ENCODE measurements at places on chromosomes 4 and X. TPM values are rescaled to one million over a fixed set of nuclear protein-coding genes. Genes with fewer than 3 reads are reported as not detected.

- DNase-seq = no peak
These were observed 115.1 kb upstream of the GPM6A start for GRCh38 chr4:175927121-175927520.

GRCh38 chrX:15202454-15203177 is 67.3 kb downstream of the ASB9 start:
- no peak for DNase-seq

DNA sequence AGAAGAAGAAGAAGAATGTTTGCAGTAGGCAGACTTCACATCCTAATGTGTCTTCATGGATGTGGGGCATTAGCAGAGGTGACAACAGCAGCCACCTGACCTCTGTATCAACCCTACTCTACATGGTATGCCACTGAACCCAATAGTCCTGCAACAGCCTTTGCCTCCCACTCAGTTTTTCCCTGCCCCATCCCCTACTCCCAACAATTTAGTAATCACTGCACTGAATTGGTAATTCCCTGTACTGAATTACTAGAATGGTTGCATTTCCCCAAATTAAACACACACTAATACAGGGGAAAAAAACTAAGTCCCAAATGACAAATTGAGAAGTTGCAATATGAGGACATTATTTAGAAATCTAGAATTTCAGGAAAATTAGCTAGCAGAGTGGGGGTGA is 31.4 kb upstream of the FAM241A start:
- no peak for DNase-seq

The GLOD5 gene
- 0.27 TPM for total RNA-seq

GRCh38 chr4:179097741-179098140 is 1655.5 kb upstream of the AGA start:
- peak; percentile 52 for DNase-seq

DNA sequence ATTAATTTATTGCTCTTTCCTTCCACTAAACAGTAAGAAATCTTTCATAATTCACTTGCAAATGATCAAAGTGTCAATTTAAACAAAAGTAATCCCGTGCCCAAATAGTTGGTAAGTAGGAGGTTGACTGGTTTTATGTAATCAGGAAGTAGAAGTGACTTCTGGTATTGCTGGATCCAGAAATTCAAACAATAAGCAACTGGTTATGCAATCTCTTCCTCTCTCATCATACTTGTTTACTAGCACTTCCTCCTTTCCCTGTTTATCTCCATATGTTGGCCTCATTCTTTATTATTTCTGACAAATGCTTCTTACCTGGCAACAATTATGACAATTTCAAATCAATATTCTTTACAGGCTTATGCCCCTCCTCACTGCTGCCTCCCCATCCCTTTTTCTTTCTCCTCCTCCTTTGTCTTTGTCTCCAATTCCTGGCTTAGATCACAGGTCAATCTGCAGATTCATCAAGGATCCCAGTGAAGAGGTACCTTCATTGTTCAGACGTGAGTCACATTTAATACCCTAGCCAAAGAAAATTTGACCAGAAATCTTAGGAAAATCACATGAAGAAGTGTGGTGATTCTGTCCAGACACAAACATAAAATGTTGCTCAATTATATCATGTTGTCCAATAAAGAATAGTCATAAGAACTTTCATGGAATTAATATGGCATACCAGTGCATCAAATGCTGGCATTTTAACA is 323.2 kb upstream of the PCDH7 start:
- no peak for DNase-seq

GRCh38 chr4:56468097-56468422 is 643 bp downstream of the SRP72 start:
- no peak for DNase-seq

GRCh38 chr4:55730280-55730931 is 89.2 kb upstream of the EXOC1L start:
- no peak for DNase-seq

GRCh38 chr4:26468977-26469376 is 21.3 kb downstream of the CCKAR start:
- no peak for DNase-seq

- no peak for DNase-seq
These were observed 35.1 kb downstream of the TMLHE start for GRCh38 chrX:155577682-155578081.

DNA sequence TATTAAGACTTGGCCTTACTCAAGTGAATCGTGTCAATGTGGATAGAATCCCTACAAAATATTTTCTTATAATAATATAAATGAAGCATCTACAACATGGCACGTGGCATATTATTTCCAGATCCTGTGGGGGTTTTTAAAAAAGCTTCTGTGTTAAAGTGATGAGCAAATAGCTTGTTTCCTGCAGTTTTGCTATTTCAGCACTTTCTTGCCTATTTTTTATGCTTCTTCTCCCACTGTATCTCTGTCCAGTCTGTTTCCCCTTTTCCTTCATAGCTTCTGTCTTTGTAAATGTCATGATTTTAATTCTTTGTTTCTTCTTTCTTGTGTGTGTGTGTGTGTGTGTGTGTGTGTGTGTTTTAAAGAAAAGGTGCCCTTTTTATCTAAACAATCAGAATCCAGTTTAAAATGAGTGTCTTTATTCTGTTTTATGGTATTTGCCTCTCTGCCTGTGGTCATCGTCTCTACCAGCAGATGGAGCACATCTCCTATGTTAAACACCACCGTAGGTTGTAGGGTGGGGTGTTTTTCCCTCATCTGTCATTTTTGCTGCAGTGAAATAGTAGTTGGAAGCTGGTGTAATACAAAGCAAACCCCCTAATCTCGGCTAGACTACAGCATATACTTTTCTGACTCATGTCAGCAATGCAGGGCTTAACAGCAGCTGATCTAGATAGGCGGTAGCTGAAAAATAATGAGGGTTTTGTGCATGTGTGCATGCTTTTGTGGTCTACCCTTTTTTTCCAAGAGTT is 33.1 kb downstream of the FTHL17 start:
- peak; percentile 34 for DNase-seq

- no peak for DNase-seq
These were observed 538.7 kb upstream of the PCDH7 start for GRCh38 chr4:30181512-30181911.

The HMGN5 gene
- total RNA-seq = 0.54 TPM

DNA sequence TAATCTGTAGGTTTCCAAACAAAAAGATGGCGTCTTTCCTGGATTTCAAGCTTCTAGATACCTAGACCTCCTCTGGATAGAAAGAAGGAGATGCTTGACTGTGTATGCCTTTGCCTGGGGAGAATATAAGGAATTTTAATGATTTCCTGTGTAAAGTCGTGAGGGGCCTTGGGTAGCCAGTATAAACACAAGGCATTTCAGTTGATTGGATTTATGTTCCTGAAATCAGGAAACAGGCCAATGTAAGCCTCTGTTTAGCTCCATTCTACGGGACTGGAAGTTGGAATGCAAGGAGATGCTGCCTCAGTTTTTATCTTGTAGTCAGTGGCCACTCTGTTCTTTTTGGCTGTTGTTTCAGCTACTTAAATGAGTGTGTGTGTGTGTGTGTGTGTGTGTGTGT is 137.2 kb downstream of the GUCY2F start:
- no peak for DNase-seq

The PFKFB1 gene
- 0.27 TPM for total RNA-seq

DNA sequence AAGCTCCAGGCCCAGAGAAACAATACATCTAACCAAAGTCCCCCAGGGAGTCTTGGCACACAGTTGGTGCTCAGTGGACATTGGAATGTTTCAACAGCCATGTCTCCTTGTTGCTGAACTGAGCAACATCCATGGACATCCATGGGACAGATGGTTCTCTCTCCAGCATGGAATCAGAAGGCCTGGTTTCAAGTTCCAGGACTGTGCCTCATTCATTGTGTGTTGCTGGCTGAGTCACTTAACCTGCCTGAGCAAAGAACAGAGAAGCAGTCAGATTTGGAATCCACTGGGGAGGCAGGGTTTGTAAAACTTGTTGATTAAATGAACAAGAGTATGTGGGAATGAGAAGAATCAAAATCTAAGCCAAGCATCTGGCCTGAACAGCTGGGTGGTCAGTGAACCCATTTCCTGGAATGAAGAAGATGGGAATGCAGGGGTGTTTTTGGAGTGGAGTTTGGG is 147.9 kb downstream of the CHIC2 start:
- DNase-seq = no peak

GRCh38 chr4:167555338-167556022 is 321.2 kb upstream of the SPOCK3 start:
- no peak for DNase-seq

GRCh38 chr4:7862561-7863192 is 77.0 kb downstream of the AFAP1 start:
- no peak for DNase-seq

DNA sequence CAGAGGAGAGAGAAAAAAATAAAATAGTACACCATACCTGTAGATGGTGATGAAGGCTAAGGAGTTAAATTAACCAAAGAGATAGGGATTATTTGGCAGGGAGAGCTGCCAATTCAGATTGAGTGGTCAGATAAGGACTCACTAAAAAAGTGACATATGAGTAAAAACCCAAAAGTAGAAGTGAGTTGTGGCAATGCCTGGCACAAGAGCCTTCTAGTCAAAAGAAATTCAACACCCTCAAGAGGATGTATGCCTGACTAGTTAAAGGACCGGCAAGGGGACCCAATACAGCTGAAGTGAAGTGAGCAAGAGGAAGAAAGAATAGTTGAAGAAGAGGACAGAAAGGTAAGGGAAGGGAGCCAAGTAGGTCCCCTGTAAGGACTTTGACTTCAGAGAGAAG is 34.9 kb downstream of the ELF2 start:
- no peak for DNase-seq

DNA sequence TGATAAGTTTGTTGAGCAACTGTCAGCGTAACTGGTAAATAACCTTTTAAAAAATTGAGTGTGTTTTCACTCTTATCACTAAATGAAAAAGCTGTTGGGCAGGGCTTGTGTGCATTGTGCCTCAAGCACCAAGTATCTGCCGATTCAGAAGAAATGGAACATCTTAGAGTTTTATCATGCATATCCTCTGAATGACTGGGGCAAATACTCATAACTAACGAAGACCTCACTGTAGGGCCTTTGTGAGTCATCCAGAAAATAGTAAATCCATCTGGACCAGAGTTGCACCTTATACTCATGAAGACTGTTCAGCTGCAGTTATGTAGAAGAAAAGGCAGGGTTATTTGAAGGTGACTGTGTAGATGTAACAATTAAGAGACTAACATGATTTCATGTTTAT is 222.1 kb downstream of the CAMK2D start:
- no peak for DNase-seq

- DNase-seq = peak; percentile 52
These were observed at the start of gene FAT1 for GRCh38 chr4:186723292-186724057. FAT1 (minus strand) TSS chr4:186723856; CDS start chr4:186709827, 14,029 bp downstream.

The RHOXF1 gene
- total RNA-seq = not detected

The RTL3 gene
- not detected for total RNA-seq

The NUDT11 gene
- total RNA-seq = 9.4 TPM

The XAGE2 gene
- not detected for total RNA-seq

DNA sequence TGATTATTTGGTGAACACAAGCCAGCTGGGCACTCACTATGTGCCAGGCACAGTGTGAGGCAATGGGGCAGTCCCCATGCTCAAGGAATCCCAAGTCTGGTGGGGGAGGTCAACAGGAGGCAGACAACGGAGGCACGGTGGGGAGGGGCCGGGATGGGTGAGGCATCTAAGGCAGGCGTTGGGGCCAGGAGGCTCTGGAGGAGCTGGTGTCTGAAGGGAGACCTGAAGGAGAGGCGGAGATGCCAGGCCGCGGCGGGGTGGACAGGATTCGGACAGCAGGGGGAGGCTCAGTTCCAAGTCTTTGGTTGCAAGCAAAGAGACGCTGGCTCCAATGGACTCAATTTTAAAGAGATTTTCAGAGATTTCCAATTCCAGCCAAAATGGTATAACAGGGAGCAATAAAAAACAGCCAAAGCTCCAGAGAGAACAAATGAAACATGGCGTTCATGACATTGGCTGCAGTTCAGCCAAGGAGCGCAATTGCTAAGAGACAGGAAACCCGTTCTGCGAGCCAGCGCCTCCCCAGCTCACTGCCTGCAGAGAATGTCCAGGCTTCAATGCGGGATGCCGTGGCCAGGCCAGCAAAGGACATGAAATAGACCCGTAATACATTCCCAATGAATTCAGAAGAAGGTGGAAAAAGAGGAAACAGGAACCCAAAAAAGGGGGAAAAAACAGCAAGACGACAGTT is 105.2 kb upstream of the LRPAP1 start:
- DNase-seq = no peak

- no peak for DNase-seq
These were observed 183.2 kb upstream of the PUDP start for GRCh38 chrX:7330971-7331746.

DNA sequence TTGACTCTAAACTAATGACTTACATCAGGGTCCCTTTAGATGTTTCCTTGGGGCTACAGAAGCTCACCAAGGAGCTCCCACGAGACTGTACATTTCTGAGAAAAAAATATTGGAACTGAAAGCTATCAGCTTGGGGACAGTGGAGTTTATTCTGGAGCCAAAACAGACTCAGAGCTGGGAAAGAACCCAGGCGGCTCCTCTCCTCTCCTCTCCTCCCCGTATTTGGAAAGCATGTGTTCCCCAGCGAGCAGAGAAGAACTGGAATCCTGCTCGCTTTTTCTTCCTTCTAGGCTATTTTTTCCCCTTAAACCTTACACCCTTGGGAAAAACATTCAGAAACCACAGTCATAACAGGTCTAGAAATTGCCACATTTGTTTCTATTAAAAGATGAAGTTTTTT is 4.3 kb upstream of the MAP7D3 start:
- DNase-seq = no peak

DNA sequence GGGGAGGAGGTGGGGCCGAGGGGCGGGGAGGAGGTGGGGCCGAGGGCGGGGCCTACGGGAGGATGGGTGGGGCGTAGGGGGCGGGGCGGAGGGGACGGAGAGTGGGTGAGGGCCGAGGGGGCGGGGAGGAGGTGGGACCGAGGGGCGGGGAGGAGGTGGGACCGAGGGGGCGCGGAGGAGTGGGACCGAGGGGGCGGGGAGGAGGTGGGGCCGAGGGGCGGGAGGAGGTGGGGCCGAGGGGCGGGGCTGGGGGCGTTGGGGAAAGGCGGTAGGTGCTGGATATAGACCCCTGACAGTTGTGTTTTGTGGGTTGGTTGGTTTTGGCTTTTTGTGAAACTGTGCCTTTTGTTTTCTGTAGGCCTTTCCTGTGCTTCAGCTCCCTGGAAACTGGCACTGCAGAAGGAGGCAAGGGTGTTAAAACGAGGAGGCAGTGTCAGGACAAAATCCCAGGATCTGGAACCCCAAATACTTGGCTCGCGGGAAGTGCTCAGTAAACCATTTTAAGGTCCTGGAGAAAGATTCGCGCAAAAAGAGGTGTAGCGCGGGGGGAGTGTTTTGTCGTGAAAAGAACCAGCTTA is 580 bp upstream of the MMGT1 start:
- DNase-seq = peak; percentile 68

DNA sequence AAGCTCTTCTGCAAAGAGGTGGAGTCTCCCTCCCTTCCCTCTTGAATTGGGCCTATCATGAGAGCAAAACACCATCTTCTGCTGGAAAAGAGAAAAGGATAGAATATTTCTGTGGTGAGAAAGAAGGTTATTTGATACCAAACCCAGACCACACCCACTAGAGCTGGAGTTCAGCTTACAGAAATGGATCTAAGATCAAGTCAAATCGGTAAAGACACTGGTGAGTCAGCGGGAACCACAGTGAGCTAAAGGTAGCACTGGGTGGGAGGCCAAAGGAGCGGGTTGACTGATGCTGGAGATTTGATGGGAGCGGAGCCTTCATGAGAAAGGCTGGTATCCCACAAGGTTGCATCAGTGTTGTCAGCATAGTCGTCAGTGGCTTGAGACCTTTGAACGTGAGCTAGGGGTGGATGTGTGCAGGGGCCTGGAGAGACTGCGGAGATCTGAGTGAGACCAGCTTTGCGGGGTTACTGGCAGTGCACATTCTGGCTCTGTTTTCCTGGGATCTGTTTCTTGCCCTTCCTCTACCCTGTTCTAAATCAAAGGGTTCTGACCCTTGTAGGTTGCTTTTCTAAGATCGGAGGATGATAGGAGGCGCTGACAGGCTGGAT is 106.4 kb upstream of the SCOC start:
- DNase-seq = no peak
